ENCODE measurements at places on chromosomes 1 and 21. TPM values are rescaled to one million over a fixed set of nuclear protein-coding genes. Genes with fewer than 3 reads are reported as not detected.

COPA gene
- 376 TPM for total RNA-seq

LGR6 gene
- not detected for total RNA-seq

SPATA46 gene
- not detected for total RNA-seq

HLX gene
- total RNA-seq, result 3.3 TPM

LMOD1 gene
- total RNA-seq, result 2.7 TPM

LYPD8 gene
- 0.35 TPM for total RNA-seq

All from smooth muscle cell of the coronary artery (primary cell).